ENCODE measurements at places on chromosomes 2 and 18.
A peak's percentile ranks its signal among the peaks of the same experiment; 100 is the strongest.

DNA sequence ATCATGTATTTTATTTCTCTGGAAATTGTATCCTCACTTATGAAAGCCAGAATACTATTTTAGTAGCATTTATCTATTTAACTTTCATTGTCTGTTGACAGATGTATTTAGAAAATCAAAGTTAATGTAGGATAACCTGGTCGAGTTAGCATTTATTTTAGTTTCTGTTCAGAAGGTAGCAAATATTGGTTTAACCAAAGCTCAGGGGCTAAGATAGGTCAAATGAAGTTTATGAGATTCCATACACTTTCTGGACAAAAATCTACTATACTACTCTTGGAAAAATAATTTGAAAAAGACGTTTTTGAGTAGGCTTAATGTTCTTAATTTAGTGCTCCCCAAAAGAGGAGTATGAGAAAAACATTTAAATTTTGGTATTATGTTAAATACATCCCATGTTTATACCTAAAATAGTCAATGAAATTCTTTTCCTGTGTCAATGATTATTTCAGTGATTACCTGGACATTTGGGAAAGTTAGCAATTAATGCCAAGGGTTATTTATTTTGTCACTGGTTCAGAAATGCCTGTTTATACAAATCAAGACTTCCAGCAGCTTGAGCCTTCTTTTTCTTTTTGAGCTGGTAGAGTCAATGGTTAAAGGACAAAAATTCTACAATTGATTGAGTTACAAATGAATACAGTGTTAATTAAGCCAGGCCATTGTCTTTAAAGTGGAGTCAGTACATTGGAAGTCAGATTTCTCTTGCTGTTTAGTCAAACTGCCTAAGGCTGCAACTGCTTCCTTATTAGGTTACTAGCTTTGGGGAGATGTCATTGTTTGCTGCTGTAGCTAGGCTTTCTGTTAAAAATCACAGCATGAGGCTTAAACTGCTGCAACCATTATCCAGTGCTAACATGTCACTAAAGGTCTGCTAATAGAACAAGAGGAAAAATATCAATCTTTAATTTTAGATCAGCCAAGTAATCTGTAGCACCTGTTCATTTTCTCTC, 182.3 kb downstream of the CAMKMT start:
- DNase-seq: no peak

DNA sequence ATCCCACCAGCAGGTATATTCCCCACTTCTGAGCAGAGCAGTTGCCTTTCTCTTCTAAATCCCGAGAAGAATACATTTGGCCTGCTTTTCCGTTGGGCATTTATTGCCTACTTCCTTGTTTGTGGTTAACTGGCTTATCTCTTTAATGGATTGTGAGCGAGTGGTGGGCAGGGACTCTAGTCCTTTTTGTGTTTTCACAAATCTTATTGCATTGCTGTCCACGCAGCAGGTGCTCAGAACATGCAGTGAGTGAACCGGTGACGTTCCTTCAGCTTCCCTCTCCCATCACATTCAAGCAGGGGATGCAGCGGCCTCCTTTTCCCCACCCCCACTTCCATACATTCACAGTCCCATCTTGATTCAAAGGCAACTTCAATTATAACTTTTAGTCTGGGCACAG, 28.9 kb upstream of the GAREM2 start:
- peak; percentile 35 for DNase-seq

- no peak for DNase-seq
Measured at GRCh38 chr2:19187323-19188020, 171.0 kb downstream of the OSR1 start.

- DNase-seq: no peak
Measured at GRCh38 chr2:239376942-239377531, 23.8 kb downstream of the HDAC4 start.

GRCh38 chr2:86065512-86065911, 40.2 kb downstream of the POLR1A start:
- no peak for DNase-seq

- DNase-seq: no peak
Measured at GRCh38 chr2:241639385-241639784, 1.9 kb downstream of the ATG4B start.

DNA sequence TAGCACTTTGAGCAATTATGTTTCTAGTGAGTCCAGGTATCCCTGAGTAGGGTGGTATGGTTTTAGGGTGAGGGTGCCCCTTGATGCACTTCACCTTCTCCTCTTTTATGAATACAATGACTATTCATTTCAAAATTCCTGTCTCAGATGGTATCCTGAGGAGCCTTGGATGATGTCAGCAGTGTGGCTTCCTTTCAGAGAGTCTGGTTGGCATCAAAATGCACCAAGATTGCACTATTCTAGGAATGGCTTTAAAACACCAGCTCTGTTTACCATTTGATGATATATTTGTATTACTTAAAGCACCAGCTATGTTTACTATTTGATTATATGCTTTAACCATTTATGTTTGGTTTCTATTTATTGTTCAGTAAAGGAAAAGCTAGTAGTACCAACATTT, 141.0 kb downstream of the FMNL2 start:
- no peak for DNase-seq

GRCh38 chr18:75809926-75810255, 382.4 kb upstream of the SMIM21 start:
- no peak for DNase-seq

GRCh38 chr2:69804416-69804815, 25.0 kb upstream of the GMCL1 start:
- peak; percentile 34 for DNase-seq

DNA sequence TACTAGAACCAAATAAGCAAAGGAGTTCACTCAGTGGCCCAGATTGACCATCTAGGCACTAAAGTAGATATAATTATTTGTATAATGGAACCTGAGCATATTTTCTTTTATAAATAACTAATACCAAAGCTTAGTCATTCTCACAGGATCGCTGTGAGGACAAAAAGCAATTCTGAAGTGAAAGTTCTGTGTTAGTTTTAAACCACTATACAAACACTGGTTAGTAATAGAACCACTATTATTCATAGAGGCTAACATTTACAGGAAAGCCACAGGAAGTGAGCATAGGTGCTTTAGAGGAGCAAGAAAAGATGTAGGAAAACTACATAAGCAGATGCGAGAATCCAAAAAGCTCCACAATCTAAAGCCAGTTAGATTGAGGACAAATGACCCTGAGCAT, 364.7 kb downstream of the XIRP2 start:
- no peak for DNase-seq

DNA sequence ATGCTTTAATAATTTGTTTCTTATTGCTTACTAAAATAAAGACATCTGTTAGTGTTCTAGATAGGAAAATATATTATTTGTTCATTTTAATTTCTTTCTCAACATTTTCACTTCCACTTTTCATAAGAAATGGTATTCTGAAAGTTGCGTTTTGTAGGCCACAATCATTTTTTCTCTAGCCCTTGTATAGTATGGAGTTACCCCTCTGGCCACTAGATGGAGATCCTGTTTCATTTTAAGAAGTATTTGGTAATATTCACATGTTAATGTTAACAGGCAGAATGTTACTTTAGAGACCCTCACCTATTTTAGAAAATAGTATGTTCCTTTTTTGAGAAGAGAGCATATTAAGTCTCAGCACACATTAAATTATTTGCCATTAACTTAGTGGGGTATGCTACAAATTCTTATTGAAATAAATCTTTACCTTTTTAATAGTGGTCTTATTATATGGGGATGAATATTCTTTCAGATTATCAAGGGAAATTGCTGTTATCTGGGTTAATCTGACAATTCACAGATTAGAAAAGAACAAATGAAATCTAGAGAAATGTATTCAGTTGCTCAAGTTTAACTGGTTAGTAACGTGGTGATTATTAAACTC, 73.9 kb upstream of the TTC27 start:
- peak; percentile 87 for DNase-seq

DNA sequence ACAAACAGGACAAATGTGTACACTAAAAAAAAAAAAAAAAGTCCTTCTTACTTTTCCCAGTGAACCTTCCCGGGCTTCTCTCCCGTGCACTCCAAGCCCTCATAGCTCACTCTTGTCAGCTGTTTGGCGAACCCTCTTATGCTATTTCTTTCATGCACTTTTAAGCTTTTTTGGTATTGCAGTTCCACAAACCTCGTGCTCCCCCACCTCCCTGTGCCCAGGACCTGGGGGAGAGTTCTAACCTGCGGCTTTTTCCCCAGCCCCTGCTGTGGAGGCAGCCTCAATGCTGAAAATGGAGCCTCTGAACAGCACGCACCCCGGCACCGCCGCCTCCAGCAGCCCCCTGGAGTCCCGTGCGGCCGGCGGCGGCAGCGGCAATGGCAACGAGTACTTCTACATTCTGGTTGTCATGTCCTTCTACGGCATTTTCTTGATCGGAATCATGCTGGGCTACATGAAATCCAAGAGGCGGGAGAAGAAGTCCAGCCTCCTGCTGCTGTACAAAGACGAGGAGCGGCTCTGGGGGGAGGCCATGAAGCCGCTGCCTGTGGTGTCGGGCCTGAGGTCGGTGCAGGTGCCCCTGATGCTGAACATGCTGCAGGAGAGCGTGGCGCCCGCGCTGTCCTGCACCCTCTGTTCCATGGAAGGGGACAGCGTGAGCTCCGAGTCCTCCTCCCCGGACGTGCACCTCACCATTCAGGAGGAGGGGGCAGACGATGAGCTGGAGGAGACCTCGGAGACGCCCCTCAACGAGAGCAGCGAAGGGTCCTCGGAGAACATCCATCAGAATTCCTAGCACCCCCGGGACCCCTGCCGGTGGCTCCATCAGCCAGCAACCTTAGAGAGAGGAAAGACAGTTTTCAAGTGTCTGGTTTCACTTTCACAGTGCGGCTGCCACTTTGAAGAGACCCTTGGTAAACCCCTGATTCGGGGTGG, 826 bp downstream of the KCNE4 start:
- DNase-seq: no peak

DNA sequence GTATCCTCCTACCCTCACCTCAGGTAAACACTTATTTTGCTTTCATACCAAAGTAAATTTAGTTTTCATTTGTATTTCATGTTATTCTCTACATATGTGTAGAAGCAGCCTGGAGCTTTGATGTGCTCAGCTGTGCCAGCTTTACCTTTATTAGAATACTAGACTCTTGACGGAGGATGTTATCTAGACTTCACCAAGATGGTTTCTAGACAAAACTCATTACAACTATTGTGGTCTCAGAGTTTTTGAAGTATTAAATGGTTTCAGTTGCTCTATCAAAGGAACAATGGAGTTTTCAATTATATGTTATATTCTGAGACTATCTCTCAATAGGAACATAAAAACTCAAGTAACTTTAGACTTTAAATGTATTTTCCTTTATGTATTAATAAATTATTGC, 5.0 kb upstream of the IL18RAP start:
- peak; percentile 59 for DNase-seq

DNA sequence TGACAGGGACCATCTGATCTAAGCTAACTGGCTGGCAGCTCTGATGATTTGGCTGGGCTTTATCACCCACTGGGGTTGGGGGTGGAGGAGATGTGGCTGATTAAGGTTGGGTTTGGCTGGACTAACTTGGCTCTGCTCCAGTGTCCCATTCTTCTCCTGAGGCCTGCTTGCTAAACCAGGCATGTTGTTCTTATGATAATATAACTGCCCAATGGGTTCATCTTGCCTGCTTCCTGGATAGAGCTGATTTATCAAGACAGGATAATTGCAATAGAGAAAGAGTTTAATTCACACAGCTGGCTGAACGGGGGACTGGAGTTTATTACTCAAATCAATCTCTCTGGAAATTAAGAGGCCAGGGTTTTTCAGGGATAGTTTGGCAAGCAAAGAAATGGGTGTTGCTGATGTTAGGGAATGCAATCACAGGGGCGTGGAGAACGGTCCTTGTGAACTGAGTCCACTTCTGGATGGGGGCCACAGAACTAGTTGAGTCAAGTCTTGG, 150.4 kb downstream of the PTH2R start:
- DNase-seq: no peak

DNA sequence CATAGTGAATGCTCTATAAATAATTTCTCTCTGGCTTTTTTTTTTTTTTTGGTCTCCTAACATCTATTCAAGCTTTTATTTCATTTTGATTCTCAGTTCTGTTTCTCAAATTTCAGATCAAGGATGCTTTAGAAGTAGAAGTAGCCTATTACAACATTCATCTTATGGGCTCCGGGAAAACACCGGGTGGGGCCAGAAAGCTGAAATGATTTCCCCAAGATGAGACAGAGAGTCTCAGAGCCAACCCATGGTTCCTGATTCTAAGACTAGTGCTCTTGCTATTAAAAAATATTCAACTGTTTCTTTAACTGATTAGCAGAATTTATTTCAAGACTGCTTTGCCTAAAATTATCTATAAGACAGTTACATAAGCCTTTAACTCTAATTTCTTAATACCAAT, 147.2 kb upstream of the CCDC68 start:
- no peak for DNase-seq

All from Kasumi-1 (cell line).